ENCODE measurements at places on chromosomes 4 and X.

GRCh38 chrX:12076046-12076445 is 62.2 kb upstream of the FRMPD4 start:
- DNase-seq = peak; percentile 15

DNA sequence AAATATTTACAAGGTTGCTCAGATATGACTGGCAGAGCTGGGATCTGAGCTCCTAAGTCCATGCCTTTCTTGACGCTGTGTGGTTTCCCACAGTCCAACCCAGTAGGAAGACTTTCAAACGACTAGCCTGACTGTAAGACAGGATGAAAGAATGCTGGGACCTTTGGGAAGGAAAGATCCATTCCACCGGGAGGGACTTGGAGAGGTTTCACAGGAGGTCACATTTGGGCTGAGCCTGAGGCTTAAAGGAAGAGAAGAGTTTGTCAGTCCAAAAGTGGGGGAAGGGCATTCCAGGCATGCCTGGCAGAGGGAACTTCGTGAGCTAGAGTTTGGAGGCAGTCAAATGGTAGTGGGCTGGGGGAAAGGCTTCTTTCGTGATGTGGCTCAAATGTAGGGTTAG is 1.5 kb downstream of the STARD8 start:
- DNase-seq = peak; percentile 25

GRCh38 chrX:33045882-33046281 is 165.5 kb downstream of the DMD start:
- no peak for DNase-seq

DNA sequence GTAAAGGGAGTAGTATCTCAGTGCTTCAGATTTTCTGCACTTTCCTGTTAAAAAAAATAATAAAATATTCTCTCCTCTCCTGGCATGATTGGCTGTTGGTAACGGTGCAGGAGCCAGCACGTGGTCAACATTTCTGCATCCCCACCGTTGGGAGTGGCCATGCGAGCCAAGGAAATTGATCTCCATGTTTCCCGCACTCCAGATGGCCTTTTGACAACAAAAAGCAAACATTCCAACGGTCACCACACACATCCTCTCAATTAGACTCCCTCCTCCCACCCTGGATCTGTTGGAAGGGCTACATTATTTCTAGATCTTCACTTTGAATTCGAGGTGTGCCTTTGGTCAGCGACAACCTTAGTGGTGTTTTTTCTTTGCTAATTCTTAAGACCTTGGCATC is 45.0 kb downstream of the STK32B start:
- DNase-seq = no peak

DNA sequence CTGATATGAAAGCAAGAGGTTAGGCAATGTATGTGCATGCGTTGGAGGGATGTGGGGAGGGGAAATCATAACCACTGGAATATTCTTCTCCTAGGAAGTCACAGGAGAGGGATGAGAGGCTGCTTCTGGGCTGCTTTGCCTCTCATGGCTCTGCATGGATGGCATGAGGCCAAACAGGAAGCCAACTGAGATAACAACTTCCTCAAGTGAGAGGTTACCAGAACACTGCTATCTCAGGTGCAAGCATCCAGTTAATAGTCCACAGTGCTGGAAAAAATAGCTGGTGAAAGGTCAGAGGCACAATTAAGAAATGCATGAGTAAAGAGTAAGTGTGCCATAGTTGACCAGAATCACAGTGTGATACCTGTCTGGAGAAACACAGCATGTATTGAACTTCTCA is 113.3 kb downstream of the ELOVL6 start:
- DNase-seq = peak; percentile 45

DNA sequence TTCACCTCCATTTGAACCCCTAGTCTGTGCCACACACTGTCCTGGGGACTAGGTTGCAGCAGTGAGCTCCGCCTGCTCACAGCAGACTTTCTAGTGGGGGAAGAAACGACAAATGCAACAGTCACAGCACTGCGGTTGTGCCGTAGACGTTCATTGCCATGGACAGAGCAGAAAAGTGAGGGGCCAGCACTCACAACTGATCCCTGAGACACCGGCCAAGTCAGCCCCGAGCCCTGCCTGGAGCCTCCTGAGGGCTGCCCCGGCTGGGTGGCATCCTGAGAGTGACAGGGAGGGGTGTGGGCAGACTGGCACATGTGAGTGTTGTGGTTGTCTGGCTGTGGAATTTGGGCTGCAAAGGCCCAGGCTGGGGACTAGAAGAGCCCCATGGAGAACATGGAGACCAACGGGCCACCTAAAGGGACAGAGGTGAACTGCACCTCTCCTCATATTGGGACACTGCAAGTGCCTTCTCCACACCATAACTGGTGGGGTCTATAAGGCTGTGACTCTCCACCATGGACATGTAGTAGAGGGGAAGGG is 4.6 kb downstream of the DUSP9 start:
- DNase-seq = no peak

GRCh38 chr4:77800483-77801259 is 18.5 kb downstream of the CNOT6L start:
- DNase-seq = peak; percentile 77

DNA sequence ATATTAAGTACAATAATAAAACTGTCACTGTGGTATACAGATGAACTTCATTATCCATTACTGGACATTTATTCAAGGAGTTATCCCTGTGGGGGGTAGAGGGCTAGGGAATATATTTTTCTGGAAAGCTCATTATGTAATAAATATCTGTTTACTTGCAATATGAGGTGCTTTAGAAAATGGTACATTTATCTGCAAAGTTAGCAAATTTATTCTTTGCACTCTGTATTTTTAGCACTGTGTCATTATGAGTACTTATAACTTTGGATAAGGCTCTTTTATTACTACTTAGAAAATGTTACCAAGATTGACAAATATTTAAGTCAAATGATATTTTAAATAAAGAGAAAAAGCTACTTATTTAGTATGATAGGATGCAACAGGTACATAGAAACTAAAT is 37.8 kb downstream of the ANKRD17 start:
- DNase-seq = no peak

- no peak for DNase-seq
Observed at GRCh38 chr4:59247032-59247431, 1953.1 kb upstream of the ADGRL3 start.

DNA sequence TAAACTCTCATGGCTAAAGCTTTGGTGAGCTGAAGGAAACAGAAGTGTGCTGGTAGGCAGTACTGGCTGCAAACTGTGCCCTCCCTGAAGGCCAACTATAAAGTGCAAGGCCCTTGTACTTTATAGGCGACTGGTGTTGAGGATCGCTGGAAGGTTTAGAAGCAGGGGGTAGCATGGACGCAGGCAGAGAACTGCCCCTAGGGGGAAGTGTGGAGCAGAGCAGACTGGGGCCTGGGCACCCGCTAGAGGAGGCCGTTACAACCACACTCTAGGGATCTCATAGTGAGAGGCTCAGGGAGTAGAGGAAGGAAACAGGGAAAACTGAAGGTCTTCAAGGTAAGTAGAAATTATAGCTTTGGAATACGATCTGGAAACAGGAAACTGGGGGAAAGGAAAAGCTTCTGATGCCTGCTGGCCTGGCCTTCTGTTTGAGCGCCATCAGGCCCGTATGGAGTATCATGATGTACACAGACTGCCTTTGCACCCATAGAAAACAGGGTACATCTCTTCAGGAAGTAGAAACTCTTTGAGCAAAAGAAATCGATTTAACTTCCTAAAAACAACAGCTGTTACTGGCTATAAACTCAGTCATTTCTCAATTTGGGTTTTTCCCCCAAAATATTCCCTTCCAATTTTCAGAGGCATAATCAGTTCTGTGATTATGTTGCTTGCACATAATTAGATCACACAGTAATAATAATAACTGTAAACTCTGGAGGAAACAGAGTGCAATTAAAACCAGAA is 23.9 kb upstream of the TMSB4X start:
- no peak for DNase-seq

- no peak for DNase-seq
Observed at GRCh38 chr4:170777663-170778062, 687.9 kb upstream of the AADAT start.

DNA sequence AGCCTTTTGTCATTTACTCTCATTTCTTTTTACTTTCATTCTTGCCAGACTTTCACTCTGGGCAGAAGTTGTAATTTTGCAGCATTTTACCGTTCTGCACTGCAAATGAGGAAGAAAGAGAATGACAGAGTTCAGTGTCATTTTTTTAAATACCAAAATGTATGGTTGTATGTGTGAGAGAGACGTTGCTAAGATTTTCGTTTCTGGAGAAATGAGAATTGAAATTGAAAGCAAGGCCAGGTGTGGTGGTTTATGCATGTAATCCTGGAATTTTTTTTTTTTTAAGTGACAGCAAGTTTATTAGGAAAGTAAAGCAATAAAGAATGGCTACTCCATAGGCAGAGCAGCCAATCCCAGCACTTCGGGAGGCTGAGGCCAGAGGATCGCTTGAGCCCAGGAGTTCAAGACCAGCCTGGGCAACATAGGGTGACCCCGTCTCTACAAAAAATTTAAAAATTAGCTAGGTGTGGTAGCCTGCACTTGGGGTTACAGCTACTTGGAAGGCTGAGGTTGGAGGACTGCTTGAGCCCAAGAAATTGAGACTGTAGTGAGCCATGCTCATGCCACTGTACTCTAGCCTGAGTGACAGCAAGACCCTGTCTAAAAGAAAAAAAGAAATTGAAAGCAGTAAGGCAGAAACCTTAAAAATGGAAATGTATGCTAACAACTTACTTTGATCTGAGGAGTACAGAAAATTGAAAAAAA is 12.9 kb downstream of the DCK start:
- no peak for DNase-seq

GRCh38 chr4:69718396-69719271 is 41.8 kb downstream of the SULT1B1 start:
- DNase-seq = peak; percentile 55

DNA sequence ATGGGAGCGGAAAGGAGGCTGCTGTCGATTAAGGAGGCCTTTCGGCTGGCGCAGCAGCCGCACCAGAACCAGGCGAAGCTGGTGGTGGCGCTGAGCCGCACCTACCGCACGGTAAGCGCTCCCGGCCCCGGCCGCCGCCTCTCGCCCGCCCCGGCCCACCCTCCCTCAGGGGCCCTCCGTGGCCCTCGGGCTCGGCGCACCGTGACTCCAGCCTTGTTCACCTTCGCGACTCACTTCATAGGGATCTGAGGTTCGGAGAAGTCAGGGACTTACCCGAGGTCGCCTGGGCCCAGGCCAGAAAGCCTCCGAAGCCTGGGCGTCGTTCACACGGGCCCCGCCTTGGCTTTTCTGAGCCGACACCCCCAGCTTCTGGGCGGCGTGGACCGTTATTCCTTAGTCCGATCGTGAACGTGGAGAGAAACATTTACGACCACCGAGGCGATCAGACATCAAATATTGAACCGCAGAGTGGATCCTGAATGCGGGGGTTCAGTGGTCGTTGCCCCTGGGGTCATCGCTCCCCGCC is 362 bp downstream of the NCAPG start:
- DNase-seq = no peak

Data from fibroblast of the aortic adventitia (primary cell).